ENCODE measurements at places on chromosomes 3 and 15. TPM values are rescaled to one million over a fixed set of nuclear protein-coding genes. Genes with fewer than 3 reads are reported as not detected.

The GOLGA6L7 gene
- total RNA-seq = not detected

The PLSCR5 gene
- not detected for total RNA-seq

The CHL1 gene
- 49.1 TPM for total RNA-seq

The HRH1 gene
- 3.7 TPM for total RNA-seq

The TTC21A gene
- total RNA-seq = 2.3 TPM

The CLRN1 gene
- total RNA-seq = not detected

The CYP8B1 gene
- not detected for total RNA-seq

The TNNC1 gene
- total RNA-seq = not detected

Measured in esophagus muscularis mucosa (tissue), 4 donors.